Epithelial cell of umbilical artery (primary cell): ENCODE measurements at places on chromosomes 2 and 18. TPM values are rescaled to one million over a fixed set of nuclear protein-coding genes. Genes with fewer than 3 reads are reported as not detected.

Gene FBLN7
- 1.8 and 1.9 TPM in 2 replicates for total RNA-seq

Gene RUFY4
- total RNA-seq = not detected in 2 replicates

Gene ATOH8
- 4.0 and 5.8 TPM in 2 replicates for total RNA-seq

Gene KHK
- total RNA-seq = 1.3 and 5.2 TPM in 2 replicates

Gene NGEF
- total RNA-seq = under 0.01 TPM in 1 of 2 replicates, not detected in the other

Gene PTPN18
- 13.3 and 19.3 TPM in 2 replicates for total RNA-seq

Gene TMEM37
- total RNA-seq = 0.32 and 0.91 TPM in 2 replicates

Gene UGT1A8
- total RNA-seq = not detected in 2 replicates

Gene RAX
- not detected in 2 replicates for total RNA-seq

Gene TRAK2
- total RNA-seq = 24.0 and 28.7 TPM in 2 replicates

Gene ITSN2
- total RNA-seq = 40.6 and 55.6 TPM in 2 replicates
